ENCODE measurements at places on chromosomes 3 and 15.

GRCh38 chr3:39502838-39503145 is 35.3 kb downstream of the MOBP start:
- no peak for DNase-seq

DNA sequence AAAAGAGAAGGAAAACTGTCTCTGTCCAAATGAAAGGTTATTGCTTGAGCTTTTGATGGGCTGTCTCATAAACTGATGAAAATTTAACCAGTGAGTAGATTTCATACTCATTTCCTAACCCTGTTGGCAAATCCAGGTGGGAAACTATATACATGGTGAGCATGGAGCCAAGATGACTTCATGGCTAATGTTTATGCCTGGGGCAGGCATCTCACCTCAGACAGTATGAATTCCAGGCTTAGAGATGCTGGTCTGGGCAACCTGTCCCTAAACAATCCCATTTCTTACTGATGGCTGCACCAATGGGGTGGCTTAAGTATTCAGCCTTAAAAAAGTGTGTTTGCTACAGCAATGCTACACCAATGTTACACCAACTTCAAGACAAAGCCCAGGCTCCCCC is 58.1 kb downstream of the SLTM start:
- no peak for DNase-seq

- no peak for DNase-seq
Measured at GRCh38 chr3:192224634-192225155, 502.6 kb downstream of the FGF12 start.

DNA sequence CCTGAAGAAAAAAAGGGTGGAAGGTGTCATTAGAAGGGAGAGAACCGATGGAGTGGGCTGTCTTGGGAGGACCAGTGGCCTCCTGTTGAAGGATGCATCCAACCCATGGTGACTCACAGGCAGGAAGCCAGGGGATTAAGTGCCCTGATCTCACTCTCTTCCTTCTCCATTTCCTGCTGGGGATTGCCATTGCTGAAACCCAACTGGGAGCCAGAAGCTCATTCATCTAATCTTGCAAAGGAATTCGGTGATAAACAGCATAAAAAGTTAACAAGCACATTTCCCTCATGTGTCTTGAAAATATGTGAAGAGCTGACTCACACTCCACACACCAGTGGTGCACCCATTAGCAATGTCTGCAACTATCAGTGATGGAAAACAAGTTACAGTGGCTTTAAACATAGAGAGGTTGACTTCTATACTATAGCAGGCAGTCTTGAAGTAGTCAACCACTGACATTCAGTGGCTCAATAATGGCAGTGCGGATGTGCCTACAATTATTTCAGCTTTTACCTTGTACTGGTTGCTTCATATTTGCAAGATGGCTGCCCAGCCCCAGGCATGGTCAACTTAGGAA is 12.8 kb upstream of the CSRNP1 start:
- DNase-seq: no peak

- no peak for DNase-seq
Measured at GRCh38 chr3:195544634-195545033, 1.5 kb upstream of the PPP1R2 start.

DNA sequence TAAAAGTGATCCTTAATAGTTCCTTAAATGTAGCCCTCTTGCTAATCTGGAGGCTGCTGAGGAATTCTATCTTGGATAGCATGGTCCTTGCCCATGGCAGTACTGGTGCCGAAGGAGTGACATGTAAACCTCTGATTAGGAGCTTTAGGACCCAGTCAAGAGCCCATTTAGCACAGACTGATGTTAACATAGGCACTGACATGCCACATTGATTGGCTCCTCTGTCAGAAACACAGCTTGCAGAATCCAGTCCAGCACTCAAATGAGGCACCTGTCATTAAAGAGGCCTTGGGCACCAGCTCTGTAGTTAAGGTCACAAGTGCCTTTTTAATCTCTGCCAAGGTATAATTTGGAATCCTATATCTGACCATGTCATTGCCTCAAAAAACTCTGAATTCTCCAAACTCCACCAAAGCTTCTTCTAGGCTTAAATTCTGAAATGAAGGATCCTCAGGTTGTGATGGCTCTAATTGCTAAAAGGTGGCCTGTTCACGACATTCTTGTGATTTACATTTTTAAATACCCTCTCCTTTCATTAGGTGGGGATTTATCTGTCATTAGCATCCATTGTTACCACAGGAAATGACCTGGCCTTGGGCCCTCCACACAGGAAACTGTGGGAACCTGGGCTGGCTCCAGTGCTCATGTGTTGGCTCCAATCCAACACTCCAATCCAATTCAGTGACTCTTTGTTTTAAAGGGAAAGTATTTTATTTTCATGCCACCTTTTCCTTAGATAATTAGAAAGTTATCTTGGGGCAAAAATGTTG is 57.3 kb upstream of the RNF7 start:
- DNase-seq: no peak

DNA sequence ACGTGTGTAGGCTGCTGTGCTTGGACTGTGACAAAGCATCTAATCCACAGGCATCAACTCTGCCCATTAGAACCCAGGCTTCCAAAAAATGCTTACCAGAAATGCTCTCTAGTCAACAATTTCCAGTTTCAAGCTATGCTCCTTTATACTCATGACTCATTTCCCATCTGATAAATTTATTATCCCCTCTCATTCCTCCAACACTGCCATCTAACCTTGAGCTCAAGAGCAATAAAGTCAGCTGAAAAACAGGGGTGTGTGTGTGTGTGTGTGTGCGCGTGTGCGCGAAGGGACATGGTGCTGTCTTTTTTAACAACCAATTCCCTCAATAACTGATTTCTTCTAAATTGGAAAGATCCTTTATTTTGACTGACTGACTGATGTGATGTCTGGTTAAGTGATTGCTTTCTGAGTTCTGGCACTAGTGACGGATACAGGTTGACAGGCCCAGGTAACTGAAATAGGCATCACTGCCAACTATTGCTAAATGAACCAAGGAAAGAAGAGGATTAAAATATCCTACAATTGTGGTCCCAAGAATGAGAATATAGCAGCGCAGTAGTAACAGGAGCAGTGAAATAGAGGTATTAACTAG is 405.5 kb downstream of the ZNF385D start:
- no peak for DNase-seq

DNA sequence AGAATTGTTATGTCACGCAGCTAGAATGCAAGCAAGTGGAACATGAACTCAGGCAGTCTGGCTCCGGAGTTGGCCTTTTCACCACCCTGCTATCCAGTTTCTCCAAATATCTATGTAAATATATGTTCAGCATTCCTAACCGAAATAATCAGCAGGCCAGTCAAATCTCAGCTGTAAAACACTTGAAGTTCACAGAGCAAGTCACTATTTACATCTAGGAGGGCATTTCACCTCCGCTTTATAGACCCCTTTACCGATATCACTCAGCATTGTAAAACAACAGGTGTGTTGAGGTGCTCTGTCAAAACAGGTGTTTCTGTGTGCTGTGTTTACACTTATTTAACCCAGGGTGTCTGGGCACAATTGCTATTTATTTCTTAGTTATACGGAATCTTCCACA is 12.2 kb upstream of the HES1 start:
- DNase-seq: no peak

GRCh38 chr15:100114100-100114499 is 227.7 kb downstream of the ADAMTS17 start:
- no peak for DNase-seq

DNA sequence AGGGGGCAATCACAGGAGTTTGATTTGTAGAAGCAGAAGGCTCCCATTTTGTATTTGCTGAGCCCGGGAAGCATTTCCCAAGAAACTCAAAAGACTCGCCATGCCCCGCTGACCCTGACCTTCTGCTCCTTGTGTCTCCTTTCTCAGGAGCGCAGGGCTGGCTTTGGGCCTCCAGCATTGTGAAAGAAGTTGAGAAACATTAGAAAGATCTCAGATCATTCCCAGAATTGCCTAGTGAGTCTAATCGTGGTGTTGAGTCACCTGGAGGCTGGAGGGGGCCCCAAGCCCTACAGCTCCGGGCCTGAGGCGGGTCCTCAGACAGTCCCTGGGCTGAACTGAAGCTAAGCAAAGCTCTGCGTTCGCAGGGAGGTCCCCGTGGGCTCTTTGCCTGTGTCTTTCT is 10.9 kb upstream of the PIGZ start:
- no peak for DNase-seq

GRCh38 chr15:87940768-87941167 is 315.8 kb downstream of the NTRK3 start:
- DNase-seq: no peak

DNA sequence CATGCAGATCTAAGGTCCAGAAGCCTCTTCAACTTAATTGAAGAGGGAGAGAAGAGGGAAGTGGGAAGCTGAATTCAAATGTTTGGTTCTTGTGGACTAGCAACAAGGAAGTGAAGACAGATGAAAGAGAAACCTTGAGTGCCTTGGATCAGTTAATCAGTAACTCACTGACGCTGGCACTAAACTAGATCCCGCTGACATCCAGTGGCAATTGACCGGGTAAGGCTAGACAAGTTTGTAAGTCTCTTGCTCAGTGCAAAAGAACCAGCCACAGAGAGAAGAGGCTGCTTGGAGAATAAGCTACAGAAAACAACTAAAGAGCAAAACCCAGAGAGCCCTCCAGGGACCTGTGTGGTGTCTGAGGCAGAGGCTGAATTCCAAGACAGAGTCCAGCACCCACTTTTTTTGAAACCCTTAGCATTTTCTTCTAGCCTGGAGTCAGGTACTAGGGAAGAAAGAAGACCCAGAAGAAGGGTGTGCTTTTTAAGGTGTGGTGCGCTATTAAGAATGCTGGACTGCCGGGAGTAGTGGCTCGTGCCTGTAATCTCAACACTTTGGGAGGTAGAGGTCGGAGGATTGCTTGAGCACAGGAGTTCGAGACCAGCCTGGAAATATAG is 6.9 kb downstream of the PLCH1 start:
- no peak for DNase-seq

- DNase-seq: no peak
Measured at GRCh38 chr3:160486459-160486869, 36.9 kb upstream of the TRIM59 start.

DNA sequence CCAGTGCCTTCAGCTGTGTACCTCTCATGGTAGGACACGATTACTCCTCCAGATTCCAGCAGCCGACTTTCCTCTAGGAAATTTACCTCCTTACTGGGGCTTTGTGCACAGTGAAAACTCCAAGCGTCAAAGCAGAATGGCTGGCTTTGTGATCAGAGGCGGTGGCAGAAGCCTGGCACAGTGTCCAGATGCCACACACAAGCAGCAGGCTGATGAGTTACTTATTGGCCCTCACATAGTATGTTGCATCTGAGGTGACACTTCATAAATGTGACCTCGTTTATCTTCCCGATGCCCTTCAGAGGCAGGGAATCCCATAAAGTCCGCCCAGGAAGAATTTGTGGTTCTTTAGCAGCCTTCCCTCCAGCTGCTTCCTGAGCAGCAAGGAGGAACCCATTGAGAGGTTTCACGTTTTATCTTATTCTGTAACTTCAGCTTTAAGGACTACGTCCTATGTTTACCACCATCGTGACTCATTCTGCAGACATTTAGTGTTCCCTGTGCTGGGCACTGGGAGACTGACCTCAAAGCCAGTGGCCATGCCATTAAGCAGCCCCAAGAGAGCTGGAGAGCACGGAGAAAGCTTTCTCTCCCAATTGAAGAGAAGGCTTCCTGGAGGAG is 107.1 kb upstream of the C15orf61 start:
- no peak for DNase-seq

- DNase-seq: no peak
Measured at GRCh38 chr15:77538793-77539497, 93.8 kb downstream of the LINGO1 start.

GRCh38 chr15:78808550-78808949 is 2.7 kb downstream of the ADAMTS7 start:
- no peak for DNase-seq

- DNase-seq: no peak
Measured at GRCh38 chr3:171811913-171812335, 1.6 kb upstream of the PLD1 start.
